Dermis microvascular lymphatic vessel endothelial cell (primary cell): ENCODE measurements at places on chromosomes 6 and 20. TPM values are rescaled to one million over a fixed set of nuclear protein-coding genes. Genes with fewer than 3 reads are reported as not detected.

DNA sequence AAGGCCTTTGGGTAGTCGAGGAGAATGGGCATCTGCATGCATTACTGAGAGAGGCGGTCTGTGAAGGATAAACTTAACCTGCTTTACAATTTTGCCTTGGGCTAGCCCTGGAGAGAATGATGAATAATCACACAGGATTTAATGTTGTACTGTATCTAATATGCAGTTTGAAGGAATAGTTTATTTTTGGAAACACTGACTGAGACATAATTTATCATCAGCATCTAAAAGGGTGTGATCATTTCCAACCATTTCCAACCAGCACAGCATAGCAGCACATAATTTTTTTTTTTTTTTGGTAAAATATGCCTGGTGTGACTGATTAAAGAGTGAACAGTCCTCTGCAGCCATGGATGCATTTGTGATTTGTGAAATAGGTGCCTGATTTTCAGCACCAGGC is 519.5 kb downstream of the PHF3 start:
- DNase-seq: no peak

Gene TNF
- not detected in 2 replicates for total RNA-seq

- DNase-seq: no peak
Observed at GRCh38 chr6:164897523-164898235, 411.7 kb downstream of the C6orf118 start.

Gene CLDN20
- not detected in 2 replicates for total RNA-seq

DNA sequence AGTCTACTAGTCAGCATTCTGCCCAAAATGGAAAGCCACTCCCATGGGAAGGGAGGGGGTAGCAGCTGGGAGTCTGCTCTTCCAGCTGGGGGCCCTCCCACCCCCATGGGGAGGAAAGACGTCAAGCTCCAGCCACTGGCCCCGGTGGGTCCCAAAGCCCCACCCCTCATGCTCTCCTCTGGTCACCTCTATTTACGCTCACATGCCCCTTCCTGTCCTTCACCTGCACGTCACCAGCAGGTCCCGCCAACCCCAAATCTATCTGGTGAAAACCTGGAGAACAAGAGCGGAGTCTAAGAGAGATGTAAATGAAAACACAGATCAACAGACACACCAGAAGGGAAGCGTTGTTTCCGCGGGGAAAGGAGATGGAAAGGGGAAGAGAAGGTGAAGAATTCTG is 30.0 kb upstream of the ZBP1 start:
- no peak for DNase-seq

DNA sequence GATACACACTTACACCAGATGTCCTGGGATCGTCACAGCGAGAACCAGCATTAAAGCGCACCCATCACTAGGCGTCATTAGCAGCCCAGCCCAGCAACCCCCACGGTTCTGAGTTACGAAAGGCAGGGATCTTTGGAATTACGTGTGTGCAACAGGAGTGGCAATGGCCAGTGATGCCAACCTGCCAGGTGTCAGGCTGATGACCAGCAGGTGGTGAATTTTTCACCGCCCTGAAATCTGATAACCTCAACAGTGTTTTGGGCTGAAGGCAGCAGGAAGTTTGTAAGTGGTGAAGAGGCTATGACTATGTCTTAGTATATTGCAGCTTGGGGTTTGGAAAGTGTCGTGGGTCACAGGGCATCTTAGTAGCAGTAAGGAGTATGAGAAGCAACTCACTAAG is 166.1 kb downstream of the TMEM242 start:
- no peak for DNase-seq

Gene HLA-DRB1
- total RNA-seq: 0.76 and 2.1 TPM in 2 replicates

DNA sequence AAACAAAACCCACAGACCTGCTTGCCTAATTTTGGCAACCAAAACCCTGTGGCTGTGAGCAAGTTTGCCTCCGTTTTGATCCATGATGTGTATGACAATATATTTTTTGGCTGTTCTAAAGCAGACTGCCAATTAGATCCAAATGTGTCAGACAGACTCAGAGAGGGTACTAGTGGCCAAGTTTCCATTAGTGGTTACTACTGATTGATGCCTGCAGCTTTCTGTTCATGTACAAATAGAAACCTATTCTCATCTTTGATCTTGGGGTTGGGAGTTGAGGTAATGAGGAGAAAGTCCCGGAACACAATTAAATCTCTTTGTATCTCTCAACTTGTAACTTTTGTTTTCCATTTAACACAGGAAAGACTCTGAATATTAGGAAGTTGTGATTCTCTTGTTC is 100.9 kb downstream of the RNF144B start:
- DNase-seq: no peak

GRCh38 chr6:3696525-3697088 is 54.9 kb downstream of the PXDC1 start:
- no peak for DNase-seq

DNA sequence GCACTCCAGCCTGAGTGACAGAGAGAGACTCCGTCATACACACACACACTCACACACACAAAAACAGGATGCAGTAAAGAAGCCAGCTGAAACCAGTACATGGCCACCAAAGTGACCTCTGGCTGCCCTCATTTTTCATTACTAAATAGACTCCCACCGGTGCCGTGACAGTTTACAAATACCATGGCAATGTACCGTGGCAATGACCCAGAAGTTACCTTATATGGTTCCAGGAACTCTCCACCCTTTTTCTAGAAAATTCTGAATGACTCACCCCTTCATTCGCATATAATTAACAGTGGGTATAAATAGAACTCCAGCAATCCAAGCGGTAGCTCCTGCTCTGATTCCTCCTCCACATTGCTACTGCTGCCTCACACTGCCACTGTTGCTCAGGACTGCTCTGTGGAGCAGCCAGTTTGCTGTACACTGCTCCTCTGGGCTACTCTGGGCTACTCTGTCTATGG is 57.7 kb downstream of the SNX5 start:
- peak; percentile 64 for DNase-seq

GRCh38 chr6:43090559-43090956 is 14.4 kb downstream of the PTK7 start:
- DNase-seq: no peak

DNA sequence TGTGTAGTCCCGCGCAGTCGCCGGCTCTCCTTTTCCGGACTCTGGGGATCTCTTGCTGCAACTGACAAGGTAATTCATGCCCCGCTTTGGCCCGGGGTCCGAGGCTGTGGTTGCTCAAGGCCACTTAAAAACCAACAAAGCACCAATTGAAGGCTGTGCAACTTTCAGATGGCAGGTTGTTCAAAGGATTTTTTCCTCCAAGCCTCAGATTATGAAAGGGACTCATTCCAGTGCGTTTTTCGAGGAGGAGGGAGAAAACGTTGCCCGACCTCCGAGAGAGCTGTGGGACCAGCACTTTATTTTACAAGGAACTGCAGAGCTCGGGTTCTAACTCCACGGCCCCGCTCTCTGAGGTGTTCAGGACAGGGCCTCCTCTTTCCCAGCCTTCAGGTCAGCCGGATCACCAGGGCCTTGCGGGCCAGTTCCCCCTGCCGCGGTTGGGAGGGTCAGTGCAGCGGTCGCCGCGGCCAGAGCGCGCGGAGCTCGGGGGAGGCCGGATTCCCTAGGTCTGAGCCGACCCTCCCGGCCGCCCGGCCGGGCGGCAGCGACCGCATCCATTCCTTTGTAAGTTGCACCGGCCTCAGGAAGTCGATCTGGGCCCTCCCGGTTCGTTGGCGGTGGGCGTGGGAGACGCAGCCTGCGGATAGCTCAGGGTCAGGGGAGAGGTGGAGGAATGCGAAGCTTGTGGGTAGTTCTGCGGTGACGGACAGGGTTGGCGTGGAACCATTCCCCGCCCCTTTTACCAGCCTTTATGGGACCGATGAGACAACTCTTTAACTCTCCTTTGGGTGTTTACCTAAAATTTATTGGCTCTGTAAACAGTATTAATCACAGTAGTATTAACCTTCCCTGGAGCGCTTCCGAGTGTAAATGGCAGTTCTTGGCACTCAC is 1.6 kb downstream of the UTRN start:
- peak; percentile 95 for DNase-seq

GRCh38 chr6:162099685-162100084 is 627.9 kb downstream of the PRKN start:
- DNase-seq: no peak

Gene CST8
- total RNA-seq: not detected in 2 replicates

- DNase-seq: no peak
Observed at GRCh38 chr20:46089167-46089416, 670 bp downstream of the NCOA5 start.

Gene BCAS4
- 1.5 TPM in 2 replicates for total RNA-seq

DNA sequence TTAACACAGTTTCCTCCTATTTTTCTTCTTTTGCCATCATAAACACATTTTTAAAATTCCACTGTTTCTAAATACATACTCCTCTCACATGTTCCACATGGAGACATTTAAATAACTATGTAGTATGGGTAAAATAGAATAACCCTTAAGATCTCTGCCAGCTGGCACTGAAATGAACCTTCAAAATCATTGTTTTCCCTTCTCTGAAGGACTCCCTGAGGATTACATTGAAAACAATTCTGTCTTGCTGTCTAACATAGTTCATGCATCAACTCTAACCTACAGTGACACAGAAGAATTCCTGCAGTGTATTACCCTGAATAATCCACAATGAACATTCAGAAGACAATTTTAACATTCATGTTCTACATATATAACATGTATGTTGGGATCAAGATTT is 1361.8 kb upstream of the CITED2 start:
- DNase-seq: peak; percentile 65

GRCh38 chr6:95227351-95227750 is 350.0 kb upstream of the MANEA start:
- DNase-seq: no peak

- DNase-seq: no peak
Observed at GRCh38 chr6:74604279-74604678, 601.6 kb downstream of the COL12A1 start.

GRCh38 chr6:105402939-105403935 is at the start of gene PREP:
TSS of gene PREP (minus strand) at chr6:105403082. CDS start at chr6:105402891, 191 bp downstream.
- DNase-seq: peak; percentile 91

GRCh38 chr20:62236766-62237513 is 1.4 kb upstream of the OSBPL2 start:
- no peak for DNase-seq

GRCh38 chr6:136058852-136059251 is 191.3 kb downstream of the MTFR2 start:
- no peak for DNase-seq

DNA sequence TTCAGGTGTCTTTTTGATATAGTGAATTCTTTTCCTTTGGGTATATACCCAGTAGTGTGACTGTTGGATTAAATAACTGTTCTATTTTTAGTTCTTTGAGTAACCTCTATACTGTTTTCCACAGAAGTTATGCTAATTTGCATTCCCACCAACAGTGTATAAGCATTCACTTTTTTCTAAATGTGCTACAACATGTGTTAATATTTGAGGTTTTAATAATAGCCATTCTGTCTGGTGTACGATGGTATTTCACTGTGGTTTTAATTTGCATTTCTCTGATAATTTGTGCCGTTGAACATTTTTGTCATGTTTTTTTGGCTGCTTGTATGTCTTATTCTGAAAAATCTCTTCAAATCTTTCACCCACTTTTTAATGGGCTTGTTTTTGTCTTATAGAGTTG is 563.5 kb downstream of the GRIK2 start:
- DNase-seq: no peak

DNA sequence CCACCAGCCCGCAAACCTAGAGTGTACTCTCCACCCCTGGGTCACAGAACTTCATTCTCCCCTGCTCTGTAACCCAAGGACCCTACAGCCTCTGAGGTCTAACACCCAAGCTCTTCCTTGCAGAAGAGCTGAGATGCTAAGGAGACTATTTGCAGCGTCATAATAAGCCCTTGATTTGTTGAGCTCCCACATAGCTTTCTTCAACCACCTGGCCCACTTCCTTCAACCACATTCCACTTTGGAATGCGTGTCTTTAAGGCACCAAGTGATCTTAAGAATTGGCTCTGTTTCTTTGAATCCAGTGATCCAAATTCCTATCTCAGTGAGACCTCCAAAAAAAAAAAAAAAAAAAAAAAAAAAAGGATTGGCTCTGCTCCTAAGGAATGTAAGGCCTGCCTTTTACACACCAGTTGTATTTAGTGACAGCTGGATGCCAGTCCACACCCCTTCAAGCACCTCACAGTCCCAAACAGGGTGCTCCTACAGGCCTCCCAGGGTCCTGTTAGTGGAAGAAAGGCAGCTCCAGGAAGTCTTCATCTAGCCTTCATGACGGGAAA is 106.2 kb downstream of the UBE3D start:
- DNase-seq: no peak

GRCh38 chr6:14748679-14749078 is 497.2 kb upstream of the JARID2 start:
- DNase-seq: no peak

- DNase-seq: no peak
Observed at GRCh38 chr6:154638369-154638768, 94.8 kb upstream of the SCAF8 start.

DNA sequence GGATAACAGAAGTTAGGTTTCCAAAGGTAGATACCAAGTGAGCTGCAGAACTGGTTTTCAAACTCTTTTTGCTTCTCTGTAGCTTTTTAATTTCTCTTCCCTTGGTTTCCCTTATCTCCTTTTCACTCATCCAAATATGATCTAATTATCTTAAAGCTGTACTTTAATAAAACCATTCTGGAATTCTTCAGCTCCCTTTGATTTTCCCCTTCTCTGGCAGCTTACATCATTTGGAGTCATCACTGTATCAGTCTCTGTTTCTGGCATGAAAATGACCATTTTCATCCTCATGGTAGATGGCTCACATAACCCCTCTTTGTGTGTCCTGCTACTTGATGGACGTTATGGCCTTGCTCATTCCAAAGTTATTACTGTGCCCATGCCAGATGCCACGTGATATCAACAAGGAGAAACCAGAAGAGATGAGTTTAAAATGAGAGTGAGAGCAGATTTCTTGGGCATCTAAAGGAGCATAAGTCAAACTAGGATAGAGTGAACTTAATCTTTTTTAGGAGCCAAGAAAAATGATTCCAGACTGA is 620.2 kb downstream of the QKI start:
- DNase-seq: no peak

DNA sequence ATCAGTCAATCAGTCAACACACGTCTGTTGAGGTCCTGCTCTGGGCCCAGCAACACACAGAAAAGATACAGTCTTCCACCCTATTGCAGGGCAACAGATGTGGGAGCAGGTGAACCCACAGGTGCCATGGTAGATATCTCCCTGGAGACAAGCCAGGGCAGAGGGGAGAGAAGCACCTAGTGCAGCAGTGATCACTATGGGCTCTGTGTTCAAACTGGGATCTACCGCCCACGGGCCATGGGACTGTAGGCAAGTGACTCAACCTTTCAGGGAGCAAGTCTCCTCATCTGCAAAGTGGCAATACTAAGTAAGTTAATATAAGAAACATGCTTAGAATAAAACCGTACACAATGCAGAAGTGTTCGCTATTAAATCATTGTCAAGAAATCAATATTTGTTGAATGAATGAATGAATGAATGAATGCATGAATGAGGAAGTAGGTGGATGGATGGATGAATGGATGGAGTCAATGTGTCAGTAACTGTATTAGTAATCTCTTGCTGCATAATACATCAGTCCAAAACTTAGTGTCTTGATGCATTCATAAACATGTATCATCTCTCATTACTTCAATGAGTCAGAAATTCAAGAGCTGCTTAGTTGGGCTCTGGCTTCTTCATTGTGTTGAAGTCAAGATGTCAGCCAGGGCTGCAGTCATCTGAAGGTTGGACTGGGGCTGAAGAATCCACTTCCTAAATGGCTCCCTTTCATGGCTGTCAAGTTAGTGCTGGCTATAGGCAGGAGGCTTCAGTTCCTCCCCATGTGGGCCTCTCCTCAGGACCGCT is 31.9 kb upstream of the NFATC2 start:
- DNase-seq: no peak

Gene FOXA2
- total RNA-seq: not detected in 2 replicates
